ENCODE measurements at places on chromosomes 4 and X.

DNA sequence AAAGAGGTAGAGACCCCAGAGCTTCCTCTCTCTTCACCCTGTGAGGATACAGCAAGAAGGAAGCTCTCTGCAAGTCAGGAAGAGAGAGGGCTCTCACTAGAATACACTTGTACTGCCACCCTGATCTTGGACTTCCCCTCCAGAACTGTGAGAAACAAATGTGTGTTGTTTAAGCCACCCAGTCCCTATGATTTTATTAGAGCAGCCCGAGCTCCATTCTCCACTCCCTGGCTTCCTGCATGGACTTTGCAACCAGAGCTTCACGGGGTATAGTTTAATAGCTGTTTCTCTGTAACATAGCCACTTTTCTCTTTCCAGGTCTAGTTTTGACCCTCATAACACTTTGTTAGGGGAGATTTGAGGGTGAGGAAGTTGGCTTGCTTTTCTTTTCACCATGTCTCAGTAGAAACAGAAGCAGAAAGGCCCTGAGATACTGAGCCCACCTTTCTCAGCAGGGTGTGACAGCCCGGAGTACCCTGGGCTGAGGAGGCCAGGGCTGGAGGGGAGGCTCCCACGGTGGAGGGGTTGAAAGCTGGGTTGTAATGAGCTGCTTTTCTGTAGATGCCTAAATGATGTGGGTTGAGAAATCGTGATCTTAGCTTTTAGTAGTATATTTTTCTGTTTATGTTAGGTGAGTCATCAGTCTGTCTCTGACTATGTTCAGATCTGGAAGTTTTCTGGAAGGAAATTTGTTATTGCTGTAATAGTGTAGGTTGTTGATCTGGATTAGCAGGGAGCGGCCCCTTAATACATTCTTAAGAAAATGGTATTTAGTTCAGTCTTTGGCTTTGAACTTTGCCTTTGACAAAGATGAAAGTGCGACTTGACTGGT lies 118.6 kb downstream of the PTTG2 start:
- no peak for DNase-seq

GRCh38 chrX:24886916-24887315 lies 128.8 kb downstream of the ARX start:
- no peak for DNase-seq

DNA sequence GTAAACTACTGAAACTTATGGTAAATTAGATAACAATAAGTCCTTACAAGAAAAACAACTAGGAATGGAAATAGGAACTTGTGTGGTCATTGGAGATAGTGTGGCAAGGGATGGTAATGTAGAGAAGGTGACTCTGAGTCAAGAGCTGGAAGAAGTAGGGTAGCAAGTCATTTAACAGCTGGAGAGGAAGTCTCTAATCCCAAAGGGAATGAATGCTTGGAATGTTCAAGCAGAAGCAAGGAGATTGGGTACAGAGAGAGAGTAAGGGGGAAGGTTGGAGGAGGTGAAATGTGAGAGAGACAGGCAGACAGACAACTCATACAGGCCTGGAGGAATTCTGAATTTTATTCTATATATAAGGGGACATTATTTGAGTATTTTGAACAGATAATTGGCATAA lies 260.6 kb upstream of the MAD2L1 start:
- no peak for DNase-seq

GRCh38 chrX:103376118-103376978 lies at the start of gene BEX3:
BEX3 (plus strand) TSS chrX:103376538; CDS start chrX:103377522, 984 bp downstream.
- DNase-seq = peak; percentile 54

GRCh38 chr4:70895405-70895804 lies 6.8 kb upstream of the MOB1B start:
- no peak for DNase-seq

- DNase-seq = no peak
Observed at GRCh38 chr4:136861091-136861490, 671.2 kb downstream of the PCDH18 start.

GRCh38 chrX:21721195-21721594 lies 36.7 kb downstream of the SMPX start:
- no peak for DNase-seq

GRCh38 chr4:2795300-2795892 lies 2.5 kb downstream of the SH3BP2 start:
- no peak for DNase-seq

- peak; percentile 51 for DNase-seq
Observed at GRCh38 chr4:139202991-139203390, 26.0 kb upstream of the ELF2 start.

GRCh38 chr4:6291784-6292297 lies 22.2 kb downstream of the WFS1 start:
- DNase-seq = no peak
